Stimulated activated CD8-positive, alpha-beta memory T cell treated with anti-CD3 and anti-CD28 coated beads, Interleukin-2, amount 100 ng/mL, for 1 hour (primary cell): ENCODE measurements at places on chromosomes 7 and 10.

DNA sequence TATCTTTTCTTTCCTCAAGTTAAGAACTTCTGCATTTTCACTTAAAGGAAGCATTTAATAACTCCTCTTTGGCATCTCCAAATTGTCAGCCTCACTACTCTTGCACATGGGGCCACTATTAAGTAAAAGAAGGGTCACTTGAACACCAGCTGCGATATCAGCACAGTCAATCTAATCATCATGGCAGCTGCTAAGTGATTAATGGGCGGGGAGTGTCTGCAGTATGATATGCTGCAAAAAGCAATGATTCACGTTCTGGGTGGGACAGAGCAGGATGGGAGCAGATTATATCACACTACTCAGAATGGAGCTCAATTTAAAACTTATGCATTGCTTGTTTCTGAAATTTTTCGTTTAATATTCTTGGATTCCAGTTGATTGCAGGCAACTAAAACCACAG, 447.4 kb upstream of the PFKP start:
- no peak for DNase-seq

- DNase-seq, result no peak
Measured at GRCh38 chr7:121624958-121625357, 228.8 kb upstream of the FAM3C start.

- DNase-seq, result no peak
Measured at GRCh38 chr10:101162677-101163076, 31.6 kb downstream of the TLX1 start.

DNA sequence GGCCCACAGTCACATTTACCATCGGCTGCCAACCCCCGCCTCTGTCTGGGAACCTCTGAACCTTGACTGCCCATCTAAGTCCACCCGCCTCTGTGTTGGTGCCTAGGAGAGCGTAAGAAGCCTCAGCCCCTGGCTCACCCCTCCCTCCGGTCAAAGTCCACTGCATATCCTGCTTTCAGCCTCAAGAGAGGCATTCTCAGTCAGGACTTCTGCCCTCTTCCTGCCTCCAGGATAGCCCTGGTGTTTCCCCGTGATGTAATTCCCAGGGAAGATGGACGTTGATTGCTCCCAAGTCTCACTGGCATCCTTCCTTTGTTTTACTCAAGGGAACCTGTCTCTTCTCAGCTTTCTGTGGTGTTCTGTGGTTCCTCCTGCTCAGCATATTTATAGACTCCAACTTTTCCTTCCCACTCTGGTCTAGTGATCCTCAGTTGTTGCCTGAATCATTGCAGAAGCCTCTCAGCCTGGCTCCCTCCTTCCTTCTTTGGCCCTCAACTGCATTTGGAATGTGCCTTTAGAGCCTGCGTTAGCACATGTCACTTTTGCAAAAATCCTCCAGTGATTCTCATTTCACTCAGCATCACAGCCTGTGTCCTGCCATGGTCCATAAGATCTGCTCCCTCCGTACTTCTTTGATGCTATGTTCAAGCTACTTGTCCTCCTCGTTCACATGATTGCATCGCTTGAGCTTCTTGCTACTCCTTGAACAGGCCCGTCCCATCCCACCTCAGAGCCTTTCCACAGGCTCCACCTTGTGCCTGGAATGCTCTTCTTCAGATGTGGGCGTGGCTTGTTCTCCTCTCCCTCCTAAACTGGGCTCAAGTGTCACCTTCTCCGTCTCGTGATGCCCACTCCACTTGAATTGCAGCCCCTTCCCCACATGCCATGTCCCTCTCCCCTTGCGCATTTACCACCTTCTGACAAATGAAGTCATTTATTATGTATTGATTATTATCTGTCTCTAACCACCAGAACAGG, 124.2 kb downstream of the PLPP4 start:
- DNase-seq, result no peak

DNA sequence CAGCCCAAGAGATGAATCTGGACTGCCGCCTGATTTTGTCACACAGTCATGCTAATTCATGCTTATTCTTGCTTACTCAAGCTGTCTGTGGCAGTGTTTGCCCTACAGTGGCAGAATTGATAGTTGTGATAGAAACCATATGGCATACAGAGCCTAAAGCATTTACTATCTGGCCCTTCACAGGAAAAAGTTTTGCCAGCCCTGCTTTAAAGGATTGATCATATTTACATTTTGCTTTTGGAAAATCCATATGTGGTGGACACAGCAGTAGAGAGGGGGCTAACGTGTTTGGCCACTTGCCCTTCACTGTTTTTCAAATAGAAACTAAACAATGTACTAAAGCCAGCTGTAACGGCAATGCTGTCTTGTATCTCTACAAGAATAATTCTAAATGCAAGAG, 974.0 kb upstream of the GHITM start:
- no peak for DNase-seq

- DNase-seq, result no peak
Measured at GRCh38 chr7:138116892-138117291, 40.6 kb downstream of the AKR1D1 start.
